ENCODE measurements at places on chromosomes 13 and 19.

DNA sequence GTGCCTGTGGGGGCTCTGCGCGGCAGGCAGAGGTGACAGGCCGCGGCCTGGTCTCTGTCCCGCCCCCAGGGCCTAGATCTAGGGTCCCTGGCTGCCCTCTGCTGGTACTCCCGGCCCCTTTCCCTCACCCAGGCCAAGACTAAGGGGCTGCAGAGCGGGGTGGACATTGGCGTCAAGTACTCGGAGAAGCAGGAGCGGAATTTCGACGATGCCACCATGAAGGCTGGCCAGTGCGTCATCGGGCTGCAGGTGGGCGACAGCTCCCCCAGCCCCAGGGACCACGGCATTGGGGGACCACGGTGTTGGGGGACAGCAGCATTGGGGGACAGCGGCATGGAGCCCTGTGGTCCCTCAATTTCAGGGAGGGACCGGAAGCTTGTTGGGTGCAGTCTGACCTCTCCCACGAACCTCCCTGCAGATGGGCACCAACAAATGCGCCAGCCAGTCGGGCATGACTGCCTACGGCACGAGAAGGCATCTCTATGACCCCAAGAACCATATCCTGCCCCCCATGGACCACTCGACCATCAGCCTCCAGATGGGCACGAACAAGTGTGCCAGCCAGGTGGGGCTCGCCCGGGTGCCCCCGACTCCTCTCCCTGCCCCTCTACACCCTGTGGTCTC lies 3.8 kb upstream of the ABCA7 start:
- DNase-seq, result no peak

DNA sequence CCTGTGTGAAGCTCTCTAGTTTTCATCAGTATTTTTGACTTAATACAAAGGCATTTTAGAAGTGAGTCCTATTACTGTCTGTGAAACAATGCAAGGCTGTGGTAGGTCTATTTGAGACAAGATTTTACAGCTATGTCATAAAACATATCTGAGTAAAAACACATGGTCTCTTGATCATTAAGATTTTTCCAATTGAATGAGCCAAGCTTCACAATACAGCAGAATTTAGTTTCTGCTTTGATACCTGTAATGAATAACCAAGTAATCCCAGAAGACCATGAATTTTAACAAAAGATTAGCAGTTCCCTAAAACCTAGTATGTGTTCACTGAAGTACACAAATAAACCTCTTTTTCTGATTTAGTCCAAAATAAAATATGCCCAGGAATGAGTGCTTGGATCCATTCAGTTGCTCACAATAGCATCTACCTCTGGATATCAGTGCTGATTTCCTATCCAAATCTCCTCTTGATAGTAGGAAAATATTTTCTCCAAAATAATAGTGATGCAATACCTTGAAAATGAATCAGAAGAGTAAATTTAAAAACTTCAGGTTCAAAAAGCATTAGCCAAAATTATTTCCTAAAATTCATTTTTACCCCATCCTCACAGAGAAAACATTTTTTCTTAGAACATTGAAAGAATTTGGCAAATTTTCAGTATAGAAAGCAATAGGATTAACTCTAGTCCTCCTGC lies 533.5 kb upstream of the SGCG start:
- no peak for DNase-seq

GRCh38 chr19:49333418-49333805 lies 1.8 kb upstream of the CD37 start:
- no peak for DNase-seq

DNA sequence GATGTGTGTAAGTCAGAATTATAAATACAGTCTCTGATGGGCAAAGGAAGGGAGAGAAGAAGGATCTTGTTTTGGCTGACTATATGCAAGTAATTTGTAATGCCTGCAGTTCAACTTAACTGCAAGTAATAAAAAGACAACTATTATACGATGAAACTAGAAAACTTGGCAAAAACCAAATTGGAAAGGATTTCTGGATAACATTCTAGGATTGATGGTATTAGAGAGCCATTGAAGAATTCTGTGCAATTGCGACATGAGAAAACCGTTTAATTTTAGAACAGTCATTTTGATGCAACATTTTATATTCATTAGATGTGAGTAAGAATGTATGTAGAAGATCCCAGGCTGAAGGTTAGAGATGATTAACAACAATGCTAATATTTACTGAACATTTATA lies 1334.1 kb downstream of the EFNB2 start:
- no peak for DNase-seq

GRCh38 chr19:19115954-19116353 lies 22.3 kb downstream of the TMEM161A start:
- DNase-seq, result no peak

GRCh38 chr13:28623782-28624706 lies 34.9 kb upstream of the POMP start:
- DNase-seq, result no peak

GRCh38 chr19:52687684-52688083 lies 47.2 kb downstream of the ZNF611 start:
- no peak for DNase-seq

DNA sequence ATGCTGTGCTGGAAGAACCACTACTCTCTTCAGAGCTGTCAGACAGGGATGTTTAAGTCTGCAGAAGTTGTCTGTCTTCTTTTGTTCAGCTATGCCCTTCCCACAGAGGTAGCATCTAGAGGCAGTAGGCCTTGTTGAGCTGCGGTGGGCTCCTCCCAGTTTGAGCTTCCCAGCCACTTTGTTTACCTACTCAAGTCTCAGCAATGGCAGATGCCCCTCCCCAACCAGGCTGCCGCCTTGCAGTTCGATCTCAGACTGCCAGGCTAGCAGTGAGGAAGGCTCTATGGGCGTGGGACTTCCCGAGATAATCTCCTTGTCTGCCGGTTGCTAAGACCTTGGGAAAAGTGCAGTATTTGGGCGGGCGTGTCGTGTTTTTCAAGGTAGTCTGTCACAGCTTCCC lies 42.1 kb upstream of the UQCRFS1 start:
- no peak for DNase-seq

GRCh38 chr13:21243045-21243897 lies 66.8 kb downstream of the MRPL57 start:
- no peak for DNase-seq

- no peak for DNase-seq
These were observed 181.1 kb downstream of the DCT start for GRCh38 chr13:94298346-94298745.

- no peak for DNase-seq
These were observed 27.7 kb downstream of the ZNF461 start for GRCh38 chr19:36638862-36639510.

- DNase-seq, result no peak
These were observed 819.2 kb downstream of the LIG4 start for GRCh38 chr13:107395927-107396662.

DNA sequence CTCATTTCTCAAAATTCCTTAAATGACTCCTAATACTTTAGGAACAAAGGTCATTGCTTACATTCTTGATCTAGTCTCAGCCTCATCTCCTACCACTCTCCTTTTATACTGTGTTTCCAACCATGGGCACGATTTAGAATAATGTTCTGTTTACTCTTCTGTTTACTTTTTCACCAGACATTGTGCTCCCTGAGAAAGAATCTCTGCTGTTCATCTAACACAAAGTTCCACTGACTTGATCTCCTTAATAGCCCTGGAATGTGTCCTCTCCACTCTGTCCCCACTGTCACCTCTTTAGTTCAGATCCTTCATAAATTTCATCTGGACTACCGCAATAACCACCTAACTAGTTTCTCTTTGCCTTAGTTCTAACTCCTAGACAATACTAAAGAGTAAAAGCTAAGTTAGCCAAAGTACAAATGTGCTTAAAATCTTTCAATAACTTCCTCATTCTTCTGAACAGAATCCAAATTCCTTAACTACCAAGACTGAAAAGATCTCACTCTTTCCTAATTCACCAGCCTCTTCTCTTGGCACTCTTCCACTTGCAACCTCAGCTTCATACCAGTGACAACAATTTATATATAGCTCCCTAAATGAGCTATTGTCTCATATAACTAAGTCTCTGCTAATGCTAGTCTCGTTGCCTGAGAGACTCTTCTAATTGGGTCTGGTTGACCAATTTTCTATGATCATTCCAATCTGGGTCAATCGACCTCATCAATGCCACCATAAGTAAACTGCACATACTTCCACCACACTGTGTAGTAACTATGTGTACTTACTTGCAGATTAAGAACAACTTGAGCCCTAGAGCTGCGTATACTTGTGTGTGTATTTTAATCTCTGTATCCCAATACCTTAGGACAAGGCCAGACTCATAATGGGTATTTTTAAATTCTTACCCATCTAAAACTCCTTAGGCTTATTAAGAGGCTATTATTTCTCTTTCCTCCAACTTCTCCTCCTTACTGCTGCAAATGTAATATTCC lies 179.9 kb downstream of the VWA8 start:
- no peak for DNase-seq

DNA sequence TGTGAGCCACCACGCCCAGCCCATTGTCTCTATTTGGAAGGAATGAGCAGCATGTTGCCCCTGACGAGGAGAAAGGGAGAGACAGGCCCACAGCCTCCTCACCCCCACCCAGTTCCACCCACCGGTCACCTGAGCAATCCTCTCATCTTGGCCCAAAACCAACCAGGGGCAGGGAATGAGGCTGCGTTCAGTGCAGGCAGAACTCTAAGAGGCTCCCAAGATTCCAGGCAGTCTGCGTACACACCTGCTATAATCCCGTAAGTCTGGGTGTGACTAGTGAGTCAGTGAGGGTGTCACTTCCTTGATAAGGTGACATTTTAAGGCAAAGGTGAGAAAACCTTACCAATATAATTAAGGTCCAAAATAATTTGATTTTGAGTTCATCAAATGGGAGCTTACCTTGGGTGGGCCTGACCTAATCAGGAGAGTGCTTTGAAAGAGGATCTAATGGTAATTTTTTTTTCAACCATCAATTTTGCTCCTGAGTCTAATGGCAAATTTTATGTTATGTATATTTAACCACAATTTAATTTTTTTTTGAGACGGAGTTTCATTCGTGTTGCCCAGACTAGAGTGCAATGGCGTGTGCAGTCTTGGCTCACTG lies 26.9 kb upstream of the KLF2 start:
- DNase-seq, result no peak

GRCh38 chr13:37641391-37641790 lies 42.8 kb upstream of the POSTN start:
- no peak for DNase-seq
